Stimulated activated CD4-positive, alpha-beta T cell treated with anti-CD3 and anti-CD28 coated beads, Interleukin-1b, Interleukin-23, amount 100 ng/mL, for 1 hour (primary cell): ENCODE measurements at places on chromosomes 2 and 18.
A peak's percentile ranks its signal among the peaks of the same experiment; 100 is the strongest.

DNA sequence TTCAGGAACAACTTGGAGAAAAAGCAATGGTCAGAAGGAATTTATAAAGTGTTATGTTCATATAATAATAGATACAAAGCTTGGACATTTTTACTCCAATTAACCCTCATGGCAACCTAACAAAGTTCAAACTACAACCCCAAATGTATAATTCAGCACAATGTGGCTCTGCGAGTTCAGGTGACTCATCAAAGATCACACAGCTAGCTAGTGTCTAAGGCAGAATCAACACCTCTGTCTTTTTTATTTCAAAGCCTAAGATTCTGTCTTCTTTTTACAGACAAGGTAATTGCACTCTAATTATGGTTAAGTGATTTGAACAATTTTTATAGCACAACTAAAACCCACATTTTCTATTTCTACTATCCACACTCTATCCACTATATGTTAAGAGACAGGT, 90.5 kb downstream of the CHST9 start:
- no peak for DNase-seq

- DNase-seq, result no peak
Observed at GRCh38 chr2:172597176-172597842, 41.4 kb downstream of the PDK1 start.

DNA sequence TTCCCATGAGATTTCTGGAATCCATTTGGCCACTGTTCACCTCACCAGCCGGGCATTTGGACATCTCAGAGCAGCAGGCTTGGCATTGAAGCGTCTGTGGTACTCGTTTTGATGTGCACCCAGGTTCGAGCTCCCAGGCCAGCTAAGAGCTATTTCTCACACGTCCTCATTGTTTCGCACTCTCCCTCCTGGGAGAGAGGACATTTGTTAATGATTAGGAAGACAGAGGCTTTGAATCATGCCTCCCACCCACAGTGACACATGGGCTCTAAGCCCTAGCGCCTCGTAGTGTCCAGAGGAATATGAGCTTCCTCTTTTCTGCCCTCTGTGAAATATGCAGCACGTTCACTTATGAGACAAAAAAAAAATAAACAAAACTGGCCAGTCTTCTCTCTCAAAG, 361.8 kb downstream of the RND3 start:
- DNase-seq, result no peak

DNA sequence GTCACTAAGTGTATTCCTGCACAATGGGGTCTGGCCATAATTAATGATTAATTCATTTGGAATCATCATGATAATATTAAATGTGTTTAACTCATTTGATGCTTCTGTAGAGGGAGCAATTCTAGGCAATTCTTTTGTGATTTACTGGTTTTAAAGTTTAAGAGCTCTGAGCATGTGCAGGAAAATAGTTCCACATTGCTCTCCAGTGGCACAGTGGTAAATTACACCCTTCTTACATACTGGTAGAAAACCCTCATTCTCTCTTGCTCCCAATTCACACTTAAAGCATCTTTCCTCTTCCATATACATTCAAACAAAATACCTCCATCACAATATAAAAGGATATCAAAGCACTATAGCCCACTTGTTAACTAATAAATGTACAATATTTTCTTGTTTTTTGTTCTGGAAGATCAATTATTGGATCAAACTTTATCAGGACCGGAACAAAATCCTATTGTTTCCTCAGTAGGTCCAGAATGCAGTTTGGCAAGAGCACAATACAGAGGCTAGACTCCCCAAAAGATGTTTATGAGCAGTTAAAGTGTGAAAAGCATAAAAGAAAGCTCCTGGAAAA, 844.3 kb downstream of the MBD2 start:
- DNase-seq, result no peak

- DNase-seq, result no peak
Observed at GRCh38 chr2:72014831-72015230, 132.8 kb downstream of the CYP26B1 start.

DNA sequence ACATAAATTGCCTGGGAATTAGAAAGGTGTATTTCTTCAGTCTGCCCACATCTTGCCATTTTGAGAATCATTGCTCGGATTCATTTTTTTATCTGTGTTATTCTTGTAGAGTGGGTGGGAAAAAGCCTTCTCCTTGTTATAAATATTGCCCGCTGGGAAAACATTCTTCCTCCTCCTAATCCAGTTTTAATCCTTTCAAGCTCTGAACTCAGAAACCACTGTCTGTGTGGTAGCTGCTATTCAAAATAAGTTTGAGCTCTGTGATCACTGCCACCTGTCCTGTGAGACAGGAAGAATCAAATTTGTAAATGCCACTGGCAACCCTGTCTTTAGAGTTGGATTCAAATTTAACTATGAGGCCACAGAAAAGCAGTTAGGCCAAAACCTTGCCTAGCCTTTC, 1875.2 kb upstream of the PIK3C3 start:
- DNase-seq, result no peak

DNA sequence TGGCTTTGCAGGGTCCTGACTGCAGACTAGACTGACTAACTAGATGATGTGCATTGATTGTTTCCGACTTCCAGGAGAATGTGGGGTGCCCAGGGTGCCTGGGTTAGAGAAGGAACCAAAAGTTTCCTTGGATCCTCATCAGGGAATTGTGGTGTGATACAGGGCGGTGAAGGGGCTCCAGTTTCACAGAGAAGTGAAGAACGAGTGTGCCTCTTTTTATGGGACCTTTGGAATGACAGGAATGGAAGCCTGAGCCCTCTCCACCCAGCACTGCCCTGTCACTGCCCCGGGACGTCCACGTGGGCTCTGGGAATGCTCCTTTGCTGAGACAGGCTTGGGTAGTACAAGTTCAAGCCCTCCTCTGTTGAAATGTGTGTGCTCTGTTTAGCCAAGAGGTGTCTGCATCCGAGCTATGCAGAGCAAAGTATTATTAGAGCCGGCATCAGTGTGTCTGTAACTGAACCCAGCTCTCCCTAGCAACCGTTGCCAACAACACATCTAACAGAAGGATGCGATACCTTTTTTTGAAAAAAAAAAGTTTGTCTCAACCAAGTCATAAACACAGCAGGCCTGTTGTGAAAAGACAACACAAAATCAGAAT, 183.6 kb downstream of the SMAD7 start:
- DNase-seq, result no peak

DNA sequence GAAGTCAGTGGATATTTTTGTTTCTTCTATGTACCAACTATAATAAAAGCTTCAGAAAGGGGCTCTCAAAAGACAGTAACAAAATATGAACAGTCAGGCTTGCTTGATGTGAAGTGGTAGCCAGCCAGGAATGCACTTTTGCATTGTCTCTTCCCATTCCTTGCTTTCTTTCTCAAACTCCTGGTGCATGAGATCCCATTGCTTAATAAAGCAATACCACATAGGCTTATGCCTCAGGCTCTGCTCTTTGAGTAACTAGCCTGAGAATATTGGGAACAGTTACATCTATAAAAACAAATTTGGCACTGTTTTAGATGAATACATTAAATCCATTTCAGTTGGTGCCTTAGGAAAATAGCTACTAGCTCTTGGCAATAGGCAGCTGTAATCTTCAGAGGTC, 62.6 kb upstream of the ST6GAL2 start:
- DNase-seq, result no peak

DNA sequence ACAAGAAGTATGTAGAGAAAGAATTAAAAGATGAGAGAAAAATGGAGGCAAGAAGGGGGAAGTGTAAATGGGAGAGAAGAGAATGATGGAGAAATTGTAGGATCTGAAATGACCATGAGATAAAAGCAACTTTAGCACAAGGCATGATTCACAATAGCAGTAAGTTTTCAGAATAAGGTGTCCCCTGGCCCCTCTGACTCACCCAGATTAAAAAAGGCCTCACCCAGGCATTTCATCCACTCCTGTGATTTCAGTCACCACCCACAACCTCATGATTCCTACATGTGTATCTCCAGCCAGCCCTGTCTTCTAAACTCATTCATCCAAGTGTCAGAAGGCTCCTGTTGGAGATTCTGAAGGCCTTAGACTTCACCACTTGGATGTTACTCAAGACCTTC, 56.6 kb downstream of the SP100 start:
- DNase-seq, result peak; percentile 1

- DNase-seq, result no peak
Observed at GRCh38 chr18:686339-687111, 25.9 kb downstream of the ENOSF1 start.

DNA sequence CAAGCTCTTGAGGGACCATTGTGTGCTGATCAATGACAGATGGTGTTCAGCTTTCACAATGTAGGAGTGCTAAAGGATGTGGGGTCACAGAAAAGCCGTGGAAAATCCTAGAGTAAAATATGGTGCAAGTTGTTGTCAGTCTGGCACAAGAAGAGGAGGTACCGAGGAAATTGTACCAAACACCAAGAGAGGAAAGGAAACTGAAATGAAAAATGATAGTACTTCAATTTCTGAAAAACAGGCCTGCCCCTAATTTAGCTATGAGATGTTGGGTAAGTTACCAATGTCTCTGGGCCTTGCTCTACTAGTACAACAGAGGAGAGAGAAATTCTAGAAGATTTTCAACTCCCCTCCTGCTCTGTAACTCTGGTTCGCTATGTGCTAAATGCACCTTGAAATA, 78.8 kb upstream of the PELI1 start:
- DNase-seq, result no peak

- DNase-seq, result no peak
Observed at GRCh38 chr2:131016826-131017741, 76.2 kb downstream of the FAM168B start.

DNA sequence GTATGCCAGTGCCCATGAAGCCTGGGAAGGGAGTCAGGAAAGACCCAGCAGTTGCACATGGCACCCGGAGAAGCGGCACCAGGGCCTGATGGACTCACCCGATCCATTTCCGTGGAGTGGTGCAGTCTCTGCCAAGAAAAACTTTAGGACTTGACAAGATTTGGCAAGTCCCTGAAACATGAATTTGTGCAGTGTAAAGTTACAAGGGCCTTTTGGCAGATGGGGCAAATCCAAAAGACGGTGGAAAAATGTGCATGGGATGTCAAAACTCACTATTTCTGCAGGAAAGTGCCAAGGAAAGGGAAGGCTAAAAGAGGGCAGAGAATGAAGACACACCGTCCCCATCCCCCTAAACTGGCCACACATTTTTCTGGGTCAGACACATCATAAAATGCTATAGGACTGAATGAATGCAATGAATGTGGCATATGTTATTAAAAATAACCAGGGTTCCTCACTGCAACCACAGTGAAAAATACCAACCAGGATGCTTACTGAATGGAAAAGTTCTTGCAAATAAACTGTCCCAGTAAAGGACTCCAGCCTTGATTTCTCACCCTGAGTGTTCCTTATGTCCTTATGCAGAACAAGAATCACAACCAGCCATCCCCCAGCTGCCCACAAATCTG, 173.5 kb upstream of the SIX2 start:
- DNase-seq, result no peak

- DNase-seq, result no peak
Observed at GRCh38 chr18:51490860-51491259, 293.4 kb upstream of the MEX3C start.

GRCh38 chr2:147182260-147182659, 662.6 kb upstream of the ACVR2A start:
- no peak for DNase-seq

GRCh38 chr2:116224610-116225009, 1589.9 kb upstream of the DDX18 start:
- DNase-seq, result no peak

- DNase-seq, result no peak
Observed at GRCh38 chr2:42787788-42788477, 4.5 kb downstream of the HAAO start.

GRCh38 chr18:11177382-11177781, 28.0 kb upstream of the PIEZO2 start:
- no peak for DNase-seq

GRCh38 chr18:72555101-72555500, 11.0 kb upstream of the CBLN2 start:
- DNase-seq, result no peak

DNA sequence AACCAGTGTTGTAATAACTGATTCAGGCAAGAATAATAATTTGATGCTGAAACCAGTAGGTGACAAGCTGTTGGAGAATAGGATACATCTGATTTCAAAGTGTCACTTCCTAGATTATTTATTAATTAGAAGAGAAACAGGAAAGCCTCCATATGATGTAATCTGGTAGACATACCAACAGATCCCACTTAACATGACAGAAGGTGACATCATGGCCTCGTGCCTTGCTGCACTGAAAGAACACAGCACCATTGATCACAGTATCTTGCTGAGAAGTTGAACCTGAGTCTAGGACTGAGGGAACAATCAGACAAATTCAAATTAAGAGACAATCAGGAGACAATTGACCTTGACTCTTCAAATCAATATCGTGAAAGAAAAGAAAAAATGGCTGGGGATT, 131.6 kb upstream of the DLGAP1 start:
- DNase-seq, result no peak

GRCh38 chr18:47799376-47799775, 131.1 kb downstream of the SMAD2 start:
- no peak for DNase-seq

DNA sequence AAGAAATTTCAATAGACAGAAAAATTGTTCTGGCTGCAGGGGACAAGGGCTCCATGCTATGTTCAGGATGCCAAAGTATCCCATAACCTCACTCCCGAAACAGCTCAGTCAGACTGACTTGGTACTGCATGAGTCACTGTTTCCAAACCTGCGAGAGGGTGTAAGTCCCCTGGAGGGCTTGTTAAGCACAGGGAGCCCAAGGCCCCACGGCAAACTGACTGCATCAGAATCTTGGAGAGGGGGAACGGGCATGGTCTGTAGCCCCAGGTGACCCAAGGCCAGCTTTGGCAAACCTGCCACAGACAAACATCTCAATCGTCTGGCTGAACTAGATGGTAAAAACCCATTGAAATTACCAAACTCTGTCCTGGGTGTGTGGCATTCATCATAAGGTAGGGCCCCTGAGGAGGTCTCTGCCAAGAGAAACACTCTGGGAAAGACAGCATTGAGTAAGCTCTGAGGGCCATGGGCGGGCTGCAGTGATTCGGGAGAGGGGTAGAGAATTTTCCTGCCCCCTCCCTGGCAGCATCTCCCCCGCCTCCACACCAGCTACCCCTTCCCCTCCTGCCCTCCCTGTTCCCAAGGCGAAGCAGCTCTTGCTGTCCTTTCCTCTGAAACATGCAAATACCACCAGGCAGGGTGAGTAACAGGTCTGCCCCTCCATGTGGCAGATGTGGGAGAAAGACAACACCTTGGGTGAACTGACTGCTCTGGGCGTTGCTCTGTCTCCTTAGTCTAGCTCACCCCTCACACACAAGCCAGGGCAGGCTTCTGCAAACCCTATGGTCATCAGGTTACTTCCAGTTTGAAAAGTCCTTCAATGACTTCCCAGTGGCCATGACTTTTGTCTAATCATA, 274.7 kb upstream of the SIX2 start:
- DNase-seq, result no peak
